ENCODE measurements at places on chromosomes 3 and 15.

GRCh38 chr3:79027593-79027992, 740.2 kb downstream of the ROBO1 start:
- no peak for DNase-seq

DNA sequence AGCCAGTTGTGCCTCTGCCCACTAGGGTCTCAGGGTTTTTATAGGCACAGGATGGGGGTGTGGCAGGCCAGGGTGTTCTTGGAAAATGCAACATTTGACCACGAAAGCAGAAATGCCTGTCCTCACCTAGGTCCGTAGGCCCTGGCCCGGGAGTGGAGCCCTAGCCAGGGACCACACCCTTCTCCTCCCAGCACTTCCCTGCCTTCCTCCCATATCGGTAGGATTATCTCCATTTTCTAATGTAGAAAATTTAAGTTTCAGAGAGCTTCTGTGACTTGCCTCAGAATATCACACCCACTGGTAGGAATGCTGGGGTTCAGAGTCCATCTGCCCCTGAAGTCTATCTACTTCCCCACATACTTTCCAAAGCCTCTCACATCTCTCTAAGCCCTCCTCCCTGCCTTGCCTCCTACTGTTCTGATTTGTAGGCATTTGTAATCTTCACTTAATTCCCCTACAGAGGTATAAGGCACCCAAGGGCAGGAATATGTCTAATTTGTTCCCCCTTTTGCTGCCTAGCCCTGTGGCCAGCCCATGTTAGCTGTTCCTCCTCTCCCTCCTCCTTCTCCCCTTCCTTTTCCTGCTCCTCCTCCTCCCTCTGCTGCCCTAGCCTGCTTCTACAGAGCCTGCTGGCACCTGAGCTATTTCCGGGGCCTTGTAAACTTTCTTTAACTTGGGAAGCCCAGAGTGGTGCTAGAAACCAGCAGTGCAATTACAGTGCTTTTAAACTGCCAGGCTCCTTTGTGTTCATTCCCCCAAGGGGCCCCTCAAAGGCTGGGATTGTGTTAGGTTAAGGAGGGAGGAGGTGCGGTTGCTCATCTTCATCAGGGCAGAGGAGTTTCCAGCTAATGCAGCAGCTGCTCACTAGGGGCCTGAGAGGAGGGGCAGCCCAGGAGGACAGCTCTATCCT, 71.1 kb downstream of the MRPL46 start:
- no peak for DNase-seq

GRCh38 chr15:90593499-90594158, 63.9 kb downstream of the CRTC3 start:
- no peak for DNase-seq

GRCh38 chr3:47380026-47380600, 708 bp upstream of the PTPN23 start:
- peak; percentile 20 for DNase-seq

GRCh38 chr15:61762676-61763075, 297.6 kb downstream of the VPS13C start:
- DNase-seq = no peak

DNA sequence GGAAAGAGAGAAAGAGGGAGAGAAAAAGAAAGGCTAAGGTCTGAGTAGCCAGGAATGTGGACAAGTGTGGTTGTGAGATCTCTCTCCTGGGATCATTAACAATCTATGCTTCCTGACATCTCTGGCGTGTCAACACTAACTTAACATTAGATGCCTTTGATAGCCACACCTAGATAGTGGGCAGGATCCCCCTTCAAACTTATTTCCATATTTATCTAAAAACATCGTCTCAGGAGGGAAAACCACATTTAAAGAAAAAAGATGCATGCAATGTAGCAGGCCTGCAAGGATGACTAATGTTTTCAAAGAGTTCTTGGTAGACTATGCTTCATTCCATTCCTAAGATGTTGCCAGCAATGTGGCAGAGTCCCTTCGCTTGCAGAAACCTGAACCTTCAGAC, 80.9 kb downstream of the MLH1 start:
- no peak for DNase-seq

DNA sequence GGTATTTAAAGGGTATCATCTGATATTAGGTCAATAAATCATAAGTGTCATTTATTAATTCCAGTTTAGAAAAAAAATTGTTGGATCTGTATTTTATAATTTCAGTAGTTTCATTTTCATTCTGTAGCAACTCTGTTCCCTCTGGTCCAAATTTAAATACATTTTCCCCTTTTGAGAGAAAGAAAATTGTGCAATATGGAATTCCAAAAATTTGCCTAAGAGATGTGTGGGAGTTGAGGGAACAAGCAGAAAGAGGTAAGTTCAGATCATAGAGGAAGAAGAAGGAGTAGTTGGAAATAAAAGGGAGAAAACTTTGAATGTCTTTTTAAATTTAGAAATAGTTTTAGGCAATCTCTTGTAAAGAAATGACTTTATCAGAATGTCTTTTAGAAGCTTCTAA, 48.9 kb upstream of the MME start:
- DNase-seq = no peak

- DNase-seq = no peak
These were observed 5.9 kb upstream of the TKT start for GRCh38 chr3:53261712-53262111.

GRCh38 chr3:14494973-14495300, 45.2 kb downstream of the GRIP2 start:
- no peak for DNase-seq

- peak; percentile 53 for DNase-seq
These were observed 64.5 kb downstream of the KLHL25 start for GRCh38 chr15:85730001-85730820.

- DNase-seq = no peak
These were observed 254.7 kb downstream of the EDEM1 start for GRCh38 chr3:5442106-5442785.

DNA sequence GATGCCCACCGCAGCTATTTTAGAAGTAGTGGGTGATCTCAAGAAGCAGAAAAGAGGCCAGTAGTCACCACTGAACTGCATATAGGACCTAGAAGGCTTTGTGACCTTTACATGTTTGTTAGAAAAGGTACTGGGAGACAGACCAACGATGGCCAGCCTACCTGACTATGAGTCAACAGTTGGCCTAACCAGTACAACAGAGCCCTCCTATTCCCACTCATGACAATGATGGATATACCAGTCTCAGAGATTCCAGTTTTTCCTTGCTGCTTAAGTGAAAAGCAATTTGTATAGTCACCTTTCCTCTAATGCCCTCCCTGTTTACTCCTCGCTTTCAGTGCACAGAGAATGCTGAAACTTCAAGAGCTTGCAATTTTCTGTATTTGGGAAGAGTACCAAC, 86.6 kb upstream of the PPIB start:
- DNase-seq = no peak

GRCh38 chr3:140588558-140588957, 89.3 kb upstream of the TRIM42 start:
- no peak for DNase-seq

GRCh38 chr3:51082363-51082762, 302.7 kb upstream of the MANF start:
- no peak for DNase-seq

- no peak for DNase-seq
These were observed 645.9 kb downstream of the OTOL1 start for GRCh38 chr3:162142511-162142910.

DNA sequence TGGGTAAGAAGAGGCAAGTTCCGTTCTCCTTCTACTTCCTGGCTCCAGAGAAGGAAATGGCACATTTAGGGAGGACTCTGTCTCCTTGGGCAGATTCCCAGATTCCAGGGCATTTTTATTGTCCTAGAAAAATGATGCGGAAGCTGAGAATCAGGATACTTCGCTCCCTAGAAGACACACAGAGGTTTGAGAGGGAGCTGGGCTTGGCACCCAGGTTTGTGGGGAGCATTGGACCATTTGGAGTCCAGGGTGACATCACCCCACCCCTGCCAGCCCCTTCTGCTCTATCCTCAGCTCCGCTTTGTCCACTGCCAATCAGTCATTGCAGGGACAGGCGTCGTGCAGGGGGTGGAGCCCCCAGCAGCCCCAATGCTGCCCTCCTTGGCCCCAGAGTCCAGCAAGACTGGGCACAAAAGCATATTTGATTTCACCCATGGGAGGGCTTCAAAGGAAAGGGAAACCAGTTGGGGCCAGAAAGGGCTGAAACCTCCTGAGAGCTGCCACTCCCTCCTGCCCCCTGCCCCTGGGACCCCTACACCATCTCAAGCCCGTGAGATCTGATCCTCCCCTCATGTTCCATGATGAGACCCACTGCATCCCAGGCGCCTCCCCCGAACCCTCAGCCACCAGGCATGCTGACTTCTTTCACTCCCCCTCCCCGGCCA, 129.8 kb upstream of the MEF2A start:
- DNase-seq = no peak

GRCh38 chr3:132378846-132379245, 38.5 kb upstream of the DNAJC13 start:
- no peak for DNase-seq

- DNase-seq = peak; percentile 29
These were observed 30.3 kb downstream of the TPM1 start for GRCh38 chr15:63072809-63073277.

- no peak for DNase-seq
These were observed 13.8 kb downstream of the EXOSC7 start for GRCh38 chr3:44989636-44990373.

Data from ACHN (cell line).